ENCODE measurements at places on chromosomes 12 and 14.
A peak's percentile ranks its signal among the peaks of the same experiment; 100 is the strongest.

DNA sequence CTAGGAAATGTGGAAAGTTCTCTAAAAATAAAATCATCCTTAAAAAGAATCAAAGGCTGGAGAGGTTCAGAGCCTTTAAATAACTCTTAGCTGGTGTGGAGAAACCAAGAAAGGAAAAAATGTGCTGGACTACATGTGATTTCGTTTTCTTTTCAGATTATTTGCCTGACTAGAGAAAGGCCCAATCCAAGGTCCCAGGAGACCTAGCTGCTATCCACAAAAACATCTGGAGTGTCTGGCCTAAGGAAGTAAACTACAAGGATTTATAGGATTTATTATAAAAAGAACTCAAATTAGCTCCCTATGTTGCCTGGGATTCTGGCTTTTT is 774 bp upstream of the TMEM30B start:
- DNase-seq, result no peak

GRCh38 chr12:87305481-87305880 is 723.7 kb downstream of the C12orf50 start:
- no peak for DNase-seq

DNA sequence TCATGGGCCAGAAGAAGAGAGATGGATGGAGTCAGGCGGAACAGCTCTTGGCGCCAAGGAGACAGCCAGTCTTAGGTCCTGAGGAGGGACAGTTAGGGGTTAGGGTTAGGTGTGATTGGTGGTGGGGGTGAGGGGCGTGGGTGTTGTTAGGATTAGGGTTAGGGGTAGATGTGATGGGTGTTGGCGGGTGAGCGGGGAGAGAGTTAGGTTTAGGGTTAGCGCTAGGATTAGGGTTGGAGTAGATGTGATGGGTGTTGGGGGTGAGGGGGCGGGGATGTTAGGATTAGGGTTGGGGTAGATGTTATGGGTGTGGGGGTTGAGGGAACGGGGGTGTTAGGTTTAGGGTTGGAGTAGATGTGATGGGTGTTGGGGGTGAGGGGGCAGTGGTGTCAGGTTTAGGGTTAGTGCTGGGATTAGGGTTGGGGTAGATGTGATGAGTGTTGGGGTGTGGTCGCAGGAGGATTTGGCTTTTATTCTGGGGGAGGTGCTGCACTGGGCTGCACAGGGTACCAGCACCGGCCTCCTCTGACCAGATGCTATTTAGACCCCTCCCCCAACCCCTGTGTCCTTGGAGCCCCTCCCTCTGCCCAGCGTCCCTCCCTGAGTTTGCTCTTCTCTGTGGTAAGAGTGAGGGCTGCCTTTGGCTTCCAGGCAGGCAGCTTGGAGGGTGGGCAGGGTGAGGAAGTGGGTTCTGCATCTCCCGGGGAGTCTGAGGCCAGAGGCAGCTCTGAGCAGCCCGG is 35.6 kb upstream of the FBRSL1 start:
- no peak for DNase-seq

DNA sequence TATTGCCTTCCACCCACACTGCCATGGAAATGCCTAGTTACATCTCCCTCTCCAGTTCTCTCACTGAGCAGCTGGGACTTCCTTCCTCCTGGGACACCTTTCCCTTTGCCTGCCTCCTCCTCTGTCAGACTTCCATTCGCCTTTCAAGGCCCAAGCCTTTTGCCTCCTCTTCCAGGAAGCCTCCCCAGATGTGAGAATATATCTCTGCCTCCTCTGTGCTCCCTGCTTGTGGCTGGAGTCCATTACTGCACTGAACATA is 3.1 kb downstream of the IFI27L2 start:
- DNase-seq, result no peak

GRCh38 chr14:72965249-72965648 is 39.0 kb downstream of the DCAF4 start:
- DNase-seq, result no peak

DNA sequence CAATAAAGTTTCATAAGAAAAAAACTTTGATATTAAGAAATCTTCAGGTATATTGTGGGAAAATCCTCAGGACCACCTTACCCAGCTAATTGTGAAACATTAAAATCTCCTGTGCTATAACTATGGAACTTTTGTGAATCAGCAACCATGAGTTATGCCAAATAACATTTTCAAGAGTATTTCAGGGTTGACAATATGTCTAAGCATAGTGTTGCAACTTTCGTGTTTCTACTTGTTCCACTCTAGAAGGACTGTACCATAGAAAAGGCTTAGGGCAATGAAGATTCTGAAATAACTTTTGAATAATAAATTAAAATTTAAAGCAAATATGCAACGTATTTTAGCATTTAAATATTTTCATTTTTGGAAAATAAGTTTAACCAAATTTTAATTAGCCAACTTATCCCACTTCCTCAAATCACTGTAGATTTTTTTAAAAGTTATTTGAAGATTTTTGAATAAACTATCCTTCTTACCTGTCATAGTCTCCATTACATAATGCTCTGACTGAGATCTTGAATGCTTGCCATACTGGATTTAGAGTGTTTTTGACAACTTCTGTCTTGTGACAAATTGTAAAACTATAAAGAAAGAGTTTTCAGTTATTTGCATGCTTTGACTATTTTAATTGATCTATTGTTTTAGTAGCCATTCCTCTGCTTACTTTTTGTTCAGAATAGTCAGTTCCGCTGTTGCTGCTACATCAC is 143.6 kb downstream of the CPNE8 start:
- no peak for DNase-seq

- DNase-seq, result no peak
Measured at GRCh38 chr12:89933911-89934310, 225.3 kb upstream of the ATP2B1 start.

- DNase-seq, result peak; percentile 18
Measured at GRCh38 chr12:26204612-26205289, 9.4 kb downstream of the SSPN start.

DNA sequence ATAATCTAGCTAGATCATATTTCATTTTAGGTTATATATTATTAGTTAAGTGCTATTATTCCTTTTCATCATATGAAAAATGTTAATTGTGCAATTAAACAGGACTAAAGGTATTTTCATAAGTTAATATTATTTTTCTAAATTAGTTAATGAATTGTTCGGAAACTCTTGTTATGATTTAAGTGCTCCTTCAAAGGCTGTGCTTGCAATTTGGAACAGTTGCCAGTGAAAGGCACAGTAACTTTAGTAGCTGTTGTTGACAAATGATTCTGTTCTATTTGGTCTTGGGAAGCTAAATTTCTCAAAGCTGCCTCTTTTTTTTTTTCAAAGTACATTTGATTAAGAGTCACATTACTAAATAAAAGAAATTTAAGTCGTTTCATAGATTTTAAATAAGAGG is 40.7 kb downstream of the PTPRQ start:
- no peak for DNase-seq

DNA sequence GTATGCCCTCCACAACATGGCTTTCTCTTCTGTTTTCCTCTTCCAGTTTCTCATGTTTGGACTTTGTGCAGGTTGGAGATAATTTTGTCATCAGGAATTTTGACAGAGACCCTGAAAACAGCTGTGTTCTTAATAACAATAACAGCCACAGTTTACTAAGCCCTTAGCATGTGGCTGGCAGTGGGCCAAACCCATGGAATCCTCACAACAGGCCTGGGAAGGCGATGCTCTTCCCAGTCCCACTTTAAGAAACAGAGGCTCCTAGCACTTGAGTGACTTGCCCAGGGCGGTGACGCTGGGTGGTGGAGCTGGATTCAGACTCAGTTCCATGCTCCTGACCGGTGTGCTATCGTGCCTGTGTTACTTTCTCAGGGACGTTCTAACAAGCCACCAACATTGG is 20.1 kb upstream of the PLEKHG3 start:
- DNase-seq, result no peak

GRCh38 chr12:65389436-65389835 is 111.0 kb downstream of the MSRB3 start:
- no peak for DNase-seq

- DNase-seq, result no peak
Measured at GRCh38 chr14:23486036-23486435, 16.5 kb downstream of the NGDN start.

DNA sequence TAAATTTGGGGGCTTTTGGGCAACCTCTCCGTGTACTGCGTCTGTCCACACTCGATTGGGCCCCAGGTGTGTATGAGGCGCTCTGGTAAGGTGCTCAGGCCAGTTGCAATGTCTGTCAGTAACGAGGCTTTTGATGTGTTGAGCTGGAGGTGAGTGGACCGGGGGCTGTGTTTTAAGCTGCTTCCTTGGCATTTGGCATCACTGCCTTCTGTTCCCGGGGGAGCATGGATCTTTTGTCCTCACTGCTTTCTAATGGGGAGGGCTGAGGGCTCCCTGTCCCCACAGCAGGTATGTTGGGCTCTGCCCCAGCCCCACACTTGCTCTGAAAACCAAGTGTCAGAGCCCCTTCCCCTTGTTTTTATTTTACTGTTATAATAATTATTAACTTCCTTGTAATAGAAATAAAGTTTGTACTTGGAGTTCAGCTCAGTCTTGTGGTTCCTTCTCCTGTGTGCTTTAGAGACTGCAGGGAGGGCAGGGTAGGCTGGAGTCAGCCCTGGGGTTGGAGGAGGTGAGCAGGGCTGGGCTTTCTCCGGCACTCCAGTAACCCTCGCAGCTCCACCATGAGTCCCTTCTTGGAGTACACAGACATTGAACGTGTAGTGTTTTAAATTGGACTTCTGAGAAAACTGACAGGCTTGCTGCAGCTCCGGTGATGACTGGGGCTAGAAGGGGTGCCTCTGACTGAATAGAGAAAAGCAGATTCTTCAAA is 28.0 kb downstream of the TRAFD1 start:
- DNase-seq, result no peak

- DNase-seq, result no peak
Measured at GRCh38 chr14:69953266-69953915, 74.2 kb downstream of the SMOC1 start.

DNA sequence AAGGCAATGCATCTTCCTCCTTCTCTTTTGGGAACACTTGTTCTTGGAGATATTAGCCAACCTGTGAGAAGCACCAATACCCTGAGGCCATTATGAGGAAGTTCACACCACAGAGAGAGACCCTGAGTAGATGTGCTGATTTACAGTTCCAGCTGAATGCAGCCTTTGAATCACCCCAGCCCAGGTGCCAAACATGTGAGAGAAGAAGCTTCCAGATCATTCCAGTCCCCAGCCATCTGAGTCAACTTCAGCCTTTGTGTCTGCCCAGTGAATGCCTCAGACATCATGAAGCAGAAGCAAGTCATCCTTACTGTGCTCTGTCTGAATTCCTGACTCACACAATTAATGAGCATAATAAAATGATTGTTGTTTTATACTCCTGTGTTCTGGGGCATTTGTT is 25.1 kb downstream of the C12orf42 start:
- no peak for DNase-seq

DNA sequence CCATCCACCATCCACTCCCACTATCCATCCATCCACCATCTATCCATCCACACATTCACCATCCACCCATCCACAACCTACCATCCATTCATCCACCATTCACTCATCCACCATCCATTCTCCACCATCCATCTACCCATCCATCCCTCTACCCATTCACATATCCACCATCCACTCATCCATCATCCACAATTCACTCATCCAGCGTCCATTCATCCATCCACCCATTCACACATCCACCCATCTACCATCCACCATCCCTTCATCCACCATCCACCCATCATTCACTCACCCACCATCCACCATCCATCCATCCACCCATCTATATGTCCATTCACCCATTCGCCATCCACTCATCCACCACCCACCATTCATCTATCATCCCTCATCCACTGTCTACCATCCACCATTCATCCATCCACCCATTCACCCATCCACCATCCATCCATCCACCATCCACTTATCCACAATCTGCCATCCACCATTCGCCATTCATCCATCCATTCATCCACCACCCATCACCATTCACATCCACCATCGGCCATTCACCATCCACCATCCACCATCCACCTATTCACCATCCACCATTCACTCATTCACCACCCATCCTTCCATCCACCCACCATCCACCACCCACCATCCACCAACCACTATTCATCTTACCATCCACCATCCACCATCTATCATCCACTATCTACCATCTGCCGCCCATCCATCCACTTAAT is 2.0 kb upstream of the AMN start:
- DNase-seq, result no peak

- no peak for DNase-seq
Measured at GRCh38 chr14:23123419-23123818, 4.4 kb upstream of the CEBPE start.

DNA sequence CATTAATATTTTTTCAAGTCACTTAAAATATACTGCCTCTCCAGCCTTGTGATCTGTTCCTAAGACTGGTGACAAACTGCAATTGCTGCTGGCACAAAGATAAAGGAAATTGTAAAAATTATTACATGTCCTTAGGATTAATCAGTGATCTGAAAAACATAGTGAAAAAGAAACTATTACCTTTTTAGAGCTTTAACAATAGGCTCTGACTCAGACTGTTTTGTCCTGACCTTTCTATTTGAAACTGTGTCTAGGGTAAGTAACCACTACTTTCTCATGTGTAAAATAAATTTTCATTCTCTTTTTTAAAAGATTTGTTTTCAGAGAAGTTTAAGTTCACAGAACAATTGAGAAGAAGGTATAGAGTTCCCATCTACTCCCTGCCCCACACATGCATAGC is 80.4 kb upstream of the CLEC14A start:
- no peak for DNase-seq

DNA sequence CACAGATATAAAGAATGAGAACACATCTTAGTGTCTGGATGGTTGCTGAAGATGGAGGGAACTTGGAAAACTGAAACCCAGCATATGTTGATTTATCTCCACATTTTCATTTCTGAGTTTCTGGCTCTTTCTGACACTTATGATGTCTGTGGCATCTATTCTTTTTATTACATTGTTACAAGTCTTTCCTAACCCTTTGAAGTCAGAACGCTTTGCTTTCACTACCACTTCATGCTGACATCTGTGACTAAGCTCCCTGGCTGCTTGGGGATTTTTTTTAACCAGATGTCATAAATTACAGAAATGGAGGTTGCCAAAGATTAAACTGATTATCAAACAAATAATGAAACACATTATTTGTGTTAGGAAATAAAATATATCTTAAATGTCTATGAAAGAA is 188.7 kb downstream of the KITLG start:
- DNase-seq, result no peak

DNA sequence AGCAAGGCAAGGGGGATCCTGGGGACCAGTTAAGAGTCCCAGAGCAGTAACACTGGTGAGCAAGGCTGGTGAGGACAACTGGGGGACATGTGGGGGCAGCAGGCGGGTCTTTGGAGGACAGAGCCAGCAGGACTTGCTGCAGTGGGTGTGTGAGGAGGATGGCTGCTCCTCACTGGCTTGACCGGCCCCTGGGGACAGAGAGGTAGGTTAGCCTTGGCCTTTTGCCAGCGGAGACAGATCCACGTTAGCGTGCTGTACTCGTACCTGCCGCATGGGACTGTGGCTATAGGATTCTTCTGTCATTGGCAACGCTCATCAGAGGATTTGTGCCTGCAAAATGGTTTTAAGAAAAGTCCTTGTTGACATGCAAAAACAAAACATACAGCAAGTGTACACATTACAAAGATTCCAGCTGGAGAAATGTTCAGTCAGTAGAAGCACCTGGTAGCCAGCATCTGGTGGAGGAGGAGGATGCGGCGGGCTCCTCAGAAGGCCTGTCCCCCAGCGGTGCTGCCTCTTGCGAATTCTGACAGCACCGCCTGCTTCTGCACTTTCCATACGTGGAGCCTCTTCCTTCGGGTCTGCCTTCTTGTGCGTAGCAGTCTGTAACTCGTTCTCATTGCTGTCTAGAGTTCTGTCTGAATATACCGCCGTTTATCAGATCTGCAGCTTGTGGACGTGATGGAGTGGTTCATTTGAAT is 91.3 kb downstream of the EP400 start:
- DNase-seq, result no peak

- DNase-seq, result no peak
Measured at GRCh38 chr12:123396954-123397353, 13.0 kb downstream of the KMT5A start.

- no peak for DNase-seq
Measured at GRCh38 chr12:104685366-104685765, 228.6 kb downstream of the CHST11 start.

All from left kidney (tissue), 8 donors.